Fibroblast of the aortic adventitia (primary cell): ENCODE measurements at places on chromosomes 4 and X.

- peak; percentile 42 for DNase-seq
Observed at GRCh38 chrX:25858273-25858880, 279.8 kb upstream of the MAGEB18 start.

DNA sequence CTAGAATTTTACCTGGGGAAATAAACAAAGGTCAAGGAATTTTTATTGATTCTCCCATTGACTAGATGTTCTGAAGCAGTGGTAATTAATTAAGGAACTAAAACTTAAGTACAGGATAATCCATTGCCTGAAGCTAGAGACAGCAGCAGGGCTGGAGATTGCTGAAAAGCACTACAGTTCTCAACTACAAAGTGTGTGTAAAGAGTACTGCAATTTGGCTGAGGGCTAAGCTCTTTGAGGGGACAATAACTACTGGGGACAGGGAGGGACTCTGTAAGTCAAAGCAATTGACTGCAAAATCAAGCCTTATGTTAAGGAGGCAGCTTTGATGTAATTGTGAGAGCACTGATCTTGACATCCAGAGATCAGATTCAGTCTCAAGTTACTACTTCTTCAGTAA is 260.4 kb downstream of the GALNTL6 start:
- no peak for DNase-seq

DNA sequence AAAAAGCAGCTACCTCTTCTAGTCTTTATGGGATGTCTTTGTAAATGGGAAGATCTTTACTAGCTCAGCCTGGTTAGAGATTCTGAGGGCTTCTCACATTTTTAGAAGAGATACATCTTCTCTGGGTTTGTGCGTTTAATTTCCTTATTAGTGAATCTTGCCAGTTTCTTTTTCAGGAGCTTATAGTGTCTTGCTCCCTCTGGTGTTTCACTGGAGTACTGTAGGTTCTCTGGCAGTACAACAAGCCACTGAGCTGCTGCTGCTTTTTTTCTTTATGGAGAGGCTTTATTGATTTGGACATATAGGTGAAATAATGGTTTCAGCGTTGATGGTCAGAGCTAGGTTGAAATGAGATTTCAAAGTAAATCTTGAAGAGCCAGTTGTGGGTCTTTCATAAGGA is 82.9 kb downstream of the LAS1L start:
- DNase-seq = peak; percentile 21

DNA sequence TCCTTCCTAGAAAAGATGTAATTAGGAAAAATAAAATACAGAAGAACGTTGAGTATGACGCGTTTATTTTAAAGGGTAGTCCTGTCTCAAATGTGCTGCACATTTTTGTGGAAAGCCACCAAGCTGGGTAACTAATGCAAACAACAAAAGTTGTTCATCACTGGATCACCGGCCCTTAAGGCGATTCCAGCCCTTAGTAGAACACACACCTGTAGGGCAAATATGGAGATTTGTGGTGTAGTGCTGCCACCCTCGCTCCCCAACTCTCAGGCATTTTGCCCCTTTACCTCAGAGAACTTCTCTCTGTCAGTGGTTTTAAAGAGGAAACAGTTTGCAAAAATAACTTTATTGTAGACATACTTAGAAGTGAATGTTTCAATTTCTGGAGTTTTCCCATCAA is 1.9 kb downstream of the TBL1X start:
- DNase-seq = no peak

DNA sequence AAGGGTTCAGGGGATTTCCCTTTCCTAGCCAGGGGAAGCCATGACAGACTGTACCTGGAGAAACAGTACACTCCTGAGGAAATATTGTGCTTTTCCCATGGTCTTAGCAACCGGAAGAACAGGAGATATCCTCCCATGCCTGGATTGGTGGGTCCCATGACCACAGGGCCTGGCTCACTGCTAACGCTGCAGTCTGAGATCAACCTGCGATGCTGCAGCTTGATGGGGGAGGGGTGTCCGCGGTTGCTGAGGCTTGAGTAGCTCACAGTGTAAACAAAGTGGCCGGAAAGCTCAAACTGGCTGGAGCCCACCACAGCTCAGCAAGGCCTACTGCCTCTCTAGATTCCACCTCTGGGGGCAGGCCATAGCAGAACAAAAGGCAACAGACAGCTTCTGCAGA is 819.5 kb downstream of the TECRL start:
- DNase-seq = no peak

- no peak for DNase-seq
Observed at GRCh38 chr4:76943790-76944189, 5.8 kb upstream of the SEPTIN11 start.
